T-helper 17 cell (primary cell): ENCODE measurements at places on chromosomes 2 and 18.

- H3K27ac ChIP-seq = no peak overlapping the region
- no peaks in the 10 kb centered on the region for H3K4me1 ChIP-seq
- DNase-seq = no peak
- no peak overlapping the region for H3K4me3 ChIP-seq
- H3K36me3 ChIP-seq = no peaks in the 10 kb centered on the region
- peaks cover 59% of the 10 kb centered on the region for H3K27me3 ChIP-seq
Observed at GRCh38 chr2:128435576-128436478, 117.2 kb upstream of the HS6ST1 start.

- peaks cover 4% of the 10 kb centered on the region for H3K4me1 ChIP-seq
- H3K36me3 ChIP-seq = no peaks in the 10 kb centered on the region
- H3K4me3 ChIP-seq = no peak overlapping the region
Observed at GRCh38 chr2:144580521-144581161, 60.7 kb upstream of the ZEB2 start.

DNA sequence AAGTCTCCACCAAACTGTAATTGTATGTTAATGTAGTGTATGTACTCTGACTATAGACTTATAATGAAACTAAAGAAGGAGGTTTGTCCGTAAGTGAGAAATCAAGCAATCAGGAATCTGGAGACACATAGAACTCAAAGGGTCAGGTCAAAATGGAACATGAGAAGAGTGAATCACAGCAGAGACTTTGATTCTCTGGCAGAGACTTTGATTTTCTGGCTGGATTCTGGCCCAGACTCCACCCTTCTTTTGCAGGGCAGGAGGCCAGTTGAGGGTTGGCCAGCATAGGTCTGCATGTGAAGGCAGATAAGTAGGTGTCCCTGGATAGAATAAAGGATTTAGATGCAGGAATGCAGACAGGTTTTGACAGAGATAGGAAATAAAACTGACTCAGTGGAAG is 11.0 kb upstream of the NCKAP5 start:
- no peaks in the 10 kb centered on the region for H3K36me3 ChIP-seq
- no peak overlapping the region for H3K27ac ChIP-seq
- DNase-seq = no peak
- H3K4me1 ChIP-seq = no peaks in the 10 kb centered on the region

DNA sequence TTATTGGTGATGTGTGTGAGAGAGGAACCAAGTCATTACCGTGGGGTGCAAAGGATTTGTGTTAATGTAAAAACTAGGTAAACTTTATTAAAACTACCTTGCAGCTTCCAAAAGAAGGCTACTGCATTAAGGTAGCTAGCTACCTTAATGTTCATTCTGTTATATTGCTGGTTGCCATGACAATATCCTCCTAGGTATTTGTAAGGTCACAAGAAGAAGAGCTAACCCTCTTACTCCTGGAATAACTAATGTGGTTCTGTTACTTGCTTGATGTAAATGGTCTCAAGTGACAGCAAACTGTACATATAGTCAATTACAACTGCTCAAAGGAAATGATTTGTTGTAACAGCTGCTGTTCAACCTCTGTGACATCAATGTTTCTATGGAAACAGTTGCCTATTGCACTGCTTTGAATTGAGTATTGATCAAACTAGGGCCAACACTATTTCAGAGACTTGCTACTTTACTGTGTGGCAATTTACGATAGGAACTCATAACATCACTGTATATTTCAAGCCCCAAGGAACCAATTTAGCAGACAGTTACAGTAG is 319.8 kb upstream of the HNRNPA3 start:
- no peaks in the 10 kb centered on the region for H3K36me3 ChIP-seq
- H3K4me1 ChIP-seq = no peaks in the 10 kb centered on the region
- H3K27me3 ChIP-seq = no peaks in the 10 kb centered on the region
- no peak overlapping the region for H3K27ac ChIP-seq

DNA sequence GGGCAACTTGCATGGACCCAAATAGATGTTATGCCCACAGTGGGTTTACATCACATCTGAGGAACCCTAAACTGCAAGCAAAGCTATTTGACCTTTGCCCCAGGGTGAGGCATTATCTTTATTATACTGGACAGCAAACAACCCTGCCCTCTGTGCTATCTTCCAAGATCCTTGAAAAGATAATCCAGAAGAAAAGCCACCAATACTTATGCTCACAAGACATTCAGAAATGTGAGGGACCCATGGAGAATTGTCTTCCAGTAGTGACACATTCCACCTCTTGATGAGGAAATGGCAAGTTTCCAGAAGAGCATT is 53.0 kb upstream of the NDUFV2 start:
- H3K36me3 ChIP-seq = peaks cover 2% of the 10 kb centered on the region
- no peak overlapping the region for H3K27ac ChIP-seq
- no peaks in the 10 kb centered on the region for H3K4me1 ChIP-seq
- H3K4me3 ChIP-seq = no peak overlapping the region

GRCh38 chr2:215878476-215879063 is 134.8 kb downstream of the MREG start:
- H3K27me3 ChIP-seq = peaks cover 41% of the 10 kb centered on the region
- no peaks in the 10 kb centered on the region for H3K4me1 ChIP-seq
- no peak overlapping the region for H3K27ac ChIP-seq
- H3K36me3 ChIP-seq = no peaks in the 10 kb centered on the region
- DNase-seq = no peak

DNA sequence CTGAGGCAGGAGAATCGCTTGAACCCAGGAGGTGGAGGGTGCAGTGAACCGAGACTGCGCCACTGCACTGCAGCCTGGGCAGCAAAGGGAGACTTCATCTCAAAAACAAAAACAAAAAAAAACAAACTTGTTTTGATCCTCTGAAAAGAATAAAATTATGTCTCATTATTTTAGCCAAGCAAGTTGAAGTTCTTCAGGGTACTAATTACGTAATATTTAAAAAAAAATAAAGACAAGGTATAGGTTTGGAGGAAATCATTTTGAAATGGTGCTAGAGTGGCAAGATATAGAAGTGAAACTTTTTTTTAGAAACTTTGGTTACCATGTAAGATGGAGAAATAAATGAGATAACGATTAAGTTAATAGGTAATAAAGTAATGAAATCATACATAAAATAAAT is 54.4 kb upstream of the TMEM247 start:
- H3K4me1 ChIP-seq = peaks cover under 1% of the 10 kb centered on the region
- H3K27ac ChIP-seq = no peak overlapping the region
- no peak for DNase-seq
- H3K27me3 ChIP-seq = no peaks in the 10 kb centered on the region
- H3K36me3 ChIP-seq = no peaks in the 10 kb centered on the region
- H3K4me3 ChIP-seq = no peak overlapping the region

DNA sequence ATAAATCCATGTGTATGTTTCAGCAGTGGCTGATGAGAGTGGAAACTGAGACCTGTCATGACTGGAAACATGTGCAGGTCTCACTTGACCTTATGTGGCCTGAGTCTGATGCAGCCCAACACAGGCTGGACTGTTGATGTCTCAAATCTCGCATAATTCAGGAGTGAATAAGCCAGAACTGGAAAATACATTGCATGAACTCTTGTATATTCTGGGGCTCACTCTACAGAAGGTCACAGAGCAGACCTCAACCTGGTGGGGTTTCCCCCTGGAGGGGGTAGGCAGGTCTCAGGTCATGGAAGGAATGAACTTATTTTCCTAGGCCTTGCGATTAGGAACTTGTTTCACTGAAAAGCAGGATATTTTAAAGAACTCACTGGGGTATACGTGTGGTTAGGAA is 146.3 kb upstream of the THUMPD2 start:
- no peak for DNase-seq
- H3K36me3 ChIP-seq = peaks cover 2% of the 10 kb centered on the region
- H3K27me3 ChIP-seq = peaks cover 70% of the 10 kb centered on the region
- no peak overlapping the region for H3K4me3 ChIP-seq
- no peaks in the 10 kb centered on the region for H3K4me1 ChIP-seq
